ENCODE measurements at places on chromosomes 4 and X.
A peak's percentile ranks its signal among the peaks of the same experiment; 100 is the strongest.

DNA sequence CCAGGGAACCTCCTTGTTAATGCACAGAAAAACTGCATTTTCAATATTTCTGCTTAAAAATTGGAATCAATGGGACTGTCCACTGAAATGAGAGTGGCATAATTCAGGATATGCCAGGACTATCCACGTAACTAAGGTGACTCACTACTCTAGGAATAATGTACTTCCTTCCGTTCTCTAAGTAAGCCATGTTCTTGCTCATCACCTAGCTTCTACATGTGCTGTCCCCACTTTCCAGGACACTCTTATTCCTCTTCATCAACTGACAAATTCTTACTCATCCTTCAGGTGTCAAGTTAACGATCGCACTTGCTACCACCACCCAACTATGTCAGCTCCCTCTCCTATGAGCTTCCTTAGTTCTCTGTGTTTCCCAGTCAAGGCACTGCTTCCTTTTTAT is 342.8 kb upstream of the F9 start:
- DNase-seq, result no peak

DNA sequence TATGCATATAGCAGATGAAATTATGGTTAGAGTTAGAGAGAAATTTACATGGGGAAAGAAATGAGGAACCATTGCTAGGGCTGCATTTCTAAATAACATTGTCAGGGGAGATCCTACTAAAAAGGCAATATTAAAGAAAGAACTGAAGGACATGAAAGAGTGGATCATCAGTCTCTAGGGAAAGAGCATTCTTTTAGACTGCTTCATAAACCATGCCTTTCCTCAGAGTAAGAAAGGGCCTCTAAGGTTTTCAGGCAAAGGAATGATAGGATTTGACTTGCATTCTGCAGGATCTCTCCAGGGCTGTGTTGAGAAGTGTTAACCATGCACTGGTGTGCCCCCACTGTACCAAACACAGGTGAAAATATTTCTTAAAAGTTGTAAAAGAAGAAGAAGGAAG is 385.4 kb upstream of the MAD2L1 start:
- no peak for DNase-seq

GRCh38 chrX:152904151-152905080 is 6.5 kb downstream of the ZNF185 start:
- DNase-seq, result peak; percentile 5

GRCh38 chr4:7228734-7229133 is 36.4 kb downstream of the SORCS2 start:
- no peak for DNase-seq

DNA sequence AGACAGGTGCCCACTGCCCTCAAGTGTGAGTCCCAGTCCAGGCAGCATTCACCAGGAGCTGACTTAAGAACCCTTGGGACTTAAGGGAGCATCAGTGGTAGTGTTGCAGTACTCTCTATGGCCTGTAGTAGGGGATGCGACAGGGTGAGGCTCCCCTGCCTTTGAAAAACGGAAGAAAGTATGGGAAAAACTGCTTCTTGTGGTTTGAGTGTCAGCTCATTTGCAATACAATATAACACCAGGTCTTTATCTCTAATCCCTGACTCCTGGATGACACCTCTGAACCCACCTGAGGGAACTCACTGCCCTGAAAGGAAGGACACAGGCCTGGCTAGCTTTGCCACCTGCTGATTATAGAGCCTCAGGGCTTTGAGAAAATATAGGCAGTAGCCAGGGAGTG is 176.0 kb downstream of the SMARCA1 start:
- no peak for DNase-seq

- DNase-seq, result no peak
Measured at GRCh38 chrX:48493890-48494364, 14.9 kb upstream of the PORCN start.

GRCh38 chr4:156949373-156949814 is 22.2 kb downstream of the PDGFC start:
- DNase-seq, result no peak

DNA sequence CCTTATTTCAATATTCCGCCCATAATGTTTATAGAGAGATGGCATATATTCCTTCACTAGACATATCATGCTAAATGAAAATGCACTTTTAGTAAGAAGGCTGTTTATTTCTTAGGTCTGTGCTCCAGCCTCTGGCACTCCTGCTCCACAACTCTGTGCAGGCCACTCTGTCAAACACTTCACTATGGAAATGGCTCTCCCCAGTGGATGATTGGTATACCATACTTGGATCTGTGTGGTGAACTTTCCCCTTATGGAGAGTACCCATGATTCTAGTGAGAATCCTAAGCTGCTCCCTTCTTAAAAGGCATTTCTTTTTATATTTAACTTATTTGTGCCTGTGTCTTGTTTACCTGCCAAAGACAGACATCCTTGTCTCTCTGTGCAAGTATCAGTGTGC is 480.1 kb upstream of the GALNT7 start:
- no peak for DNase-seq

GRCh38 chrX:22056235-22056634 is 24.1 kb downstream of the PHEX start:
- no peak for DNase-seq

GRCh38 chr4:142881331-142881730 is 35.2 kb upstream of the INPP4B start:
- no peak for DNase-seq

- DNase-seq, result no peak
Measured at GRCh38 chr4:61473306-61473705, 273.2 kb downstream of the ADGRL3 start.

DNA sequence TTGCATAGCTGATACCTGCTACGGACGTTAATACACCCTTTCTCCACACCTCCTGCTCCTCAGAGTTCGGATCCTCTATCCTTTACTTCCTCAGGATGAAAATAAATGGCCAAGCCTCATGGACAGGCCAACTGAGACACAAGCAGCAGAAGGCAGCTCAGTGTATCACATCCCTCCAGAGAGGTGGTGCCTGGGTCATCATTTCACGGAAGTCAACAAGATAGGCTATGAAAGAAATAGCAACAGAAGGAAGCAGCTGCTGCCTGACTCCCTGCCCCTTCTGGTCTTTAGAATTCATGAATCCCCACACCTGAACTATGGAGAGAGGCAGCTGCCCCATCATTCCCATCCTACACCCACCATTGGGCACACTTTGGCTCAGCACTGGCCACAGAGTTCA is 267.1 kb upstream of the ETNPPL start:
- DNase-seq, result no peak

DNA sequence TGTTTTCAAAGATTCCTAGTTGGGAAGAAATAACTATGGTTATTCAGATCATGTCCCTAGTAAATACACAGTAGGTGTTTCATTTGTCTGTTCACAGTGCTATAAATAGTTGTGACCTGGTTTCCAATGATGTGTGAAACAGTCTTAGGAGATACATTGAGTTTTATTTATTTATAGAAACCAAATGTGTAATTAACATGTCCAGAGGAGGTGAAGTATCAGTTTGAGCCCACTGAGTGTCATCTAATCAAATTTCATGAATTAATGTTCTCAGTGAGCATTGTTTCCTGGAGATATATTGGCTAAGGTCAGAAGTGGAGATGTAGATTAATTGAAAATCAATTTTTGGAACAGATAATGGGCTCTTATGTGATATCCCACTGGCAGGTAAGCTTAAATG is 996.3 kb downstream of the FSTL5 start:
- no peak for DNase-seq

DNA sequence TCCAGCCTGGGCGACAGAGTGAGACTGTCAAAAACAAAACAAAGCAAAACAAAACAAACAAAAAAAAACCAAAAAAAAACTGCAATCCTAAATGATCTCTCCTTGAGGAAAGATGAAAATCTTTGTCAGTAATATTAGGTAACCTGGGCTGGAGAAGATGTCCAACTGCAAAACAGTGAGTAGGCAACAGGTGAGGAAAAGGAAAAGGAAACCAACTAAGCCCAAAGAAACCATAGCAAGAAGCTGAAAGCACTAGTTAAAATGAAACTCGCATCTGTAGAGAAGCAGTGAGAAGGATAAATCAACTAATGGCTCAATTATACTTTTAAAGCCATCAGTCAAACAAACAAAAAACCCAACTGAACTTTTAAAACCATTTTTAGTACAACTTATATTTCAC is 54.2 kb downstream of the ENOX2 start:
- no peak for DNase-seq

DNA sequence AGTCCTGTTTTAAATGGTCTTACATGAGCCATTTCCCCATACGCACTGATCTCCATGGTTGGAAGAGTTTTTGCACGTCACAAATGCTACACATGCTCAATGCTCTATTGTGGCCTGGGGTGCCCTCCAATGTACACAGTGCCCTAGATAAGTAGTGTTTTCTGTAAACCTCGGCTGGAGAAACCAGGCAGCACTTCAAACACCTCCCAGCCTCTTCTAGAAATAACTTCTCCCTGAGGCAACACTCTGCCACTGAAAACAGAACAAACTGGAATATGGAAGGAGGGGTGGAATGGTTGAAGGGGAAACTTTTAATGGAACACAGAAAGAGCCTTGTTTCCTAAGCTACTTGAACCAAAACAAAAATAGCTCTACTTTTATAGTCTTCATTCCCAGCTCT is 123.9 kb upstream of the CBR4 start:
- no peak for DNase-seq

DNA sequence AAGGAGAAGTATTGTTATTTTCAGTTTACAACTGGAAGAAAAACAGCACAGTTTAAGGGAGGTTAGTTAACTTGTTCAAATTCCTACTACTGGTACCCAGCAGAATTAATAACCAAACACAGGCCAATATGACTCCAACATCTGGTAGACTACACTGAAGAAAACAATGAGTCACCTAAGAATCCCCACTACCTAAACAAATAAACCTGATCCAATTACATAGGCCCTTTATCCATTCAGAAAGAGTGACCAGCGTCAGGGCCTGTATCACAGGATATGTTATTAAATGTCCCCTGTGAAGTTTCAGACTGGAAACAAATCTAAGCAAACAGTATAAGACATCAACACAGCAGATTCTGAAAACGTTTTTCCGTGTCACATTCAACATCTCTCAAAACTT is 492.5 kb upstream of the INTU start:
- no peak for DNase-seq

DNA sequence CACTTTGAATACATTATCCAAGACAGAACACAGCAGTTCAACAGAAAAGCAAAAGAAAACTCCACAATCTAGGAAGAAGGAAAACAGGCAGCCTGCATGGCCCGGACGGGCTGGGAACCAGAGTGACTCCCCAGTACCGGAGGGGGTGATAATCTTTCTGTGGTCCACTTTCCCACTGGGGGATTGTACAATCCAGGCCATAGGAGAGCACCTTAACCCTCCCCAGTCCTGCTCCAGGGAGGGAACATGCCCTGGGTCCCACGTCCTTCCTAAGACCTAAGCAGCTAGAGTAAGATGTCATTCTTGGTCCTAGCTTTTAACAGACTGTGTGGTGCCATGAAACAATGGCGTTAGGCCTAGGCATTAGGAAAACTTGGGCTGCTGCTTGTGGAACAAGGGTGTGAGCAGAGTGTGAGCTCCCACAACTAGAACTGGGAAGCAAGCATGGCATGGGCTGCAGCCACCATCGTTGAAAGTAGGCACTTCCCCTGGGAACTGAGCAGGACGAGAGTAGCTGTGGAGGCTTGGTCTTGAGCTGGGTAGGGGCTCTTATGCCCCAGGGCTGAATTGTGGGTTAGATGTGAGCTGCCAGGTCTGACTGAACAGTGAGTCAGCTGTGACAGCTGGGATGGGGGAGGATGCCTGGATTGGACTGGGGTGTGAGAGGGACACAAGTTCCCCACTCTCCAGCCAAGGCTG is 42.4 kb downstream of the NAT8L start:
- no peak for DNase-seq

DNA sequence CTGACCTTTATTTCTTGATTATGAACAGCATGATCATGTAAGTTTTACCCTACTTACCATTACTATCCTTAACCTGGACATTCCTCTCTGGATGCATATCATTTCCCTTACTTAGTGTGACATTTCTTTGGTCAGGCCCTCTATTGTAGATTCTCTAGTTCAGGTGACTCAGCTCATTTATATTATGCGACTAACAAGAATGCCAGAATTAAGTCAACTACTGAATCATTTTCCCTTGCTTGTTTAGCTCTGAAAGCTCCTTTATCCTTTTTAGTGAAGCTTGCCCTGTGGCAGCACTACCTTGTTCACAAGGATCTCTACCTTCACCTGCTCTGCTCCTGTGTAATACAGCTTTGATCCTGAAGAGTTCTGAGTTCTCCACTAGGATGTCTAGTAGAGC is 15.1 kb upstream of the UGT2B17 start:
- DNase-seq, result no peak

- no peak for DNase-seq
Measured at GRCh38 chr4:61556277-61556676, 356.2 kb downstream of the ADGRL3 start.

- no peak for DNase-seq
Measured at GRCh38 chr4:61094854-61095598, 105.1 kb upstream of the ADGRL3 start.

GRCh38 chr4:99610605-99611175 is 36.1 kb downstream of the MTTP start:
- no peak for DNase-seq

DNA sequence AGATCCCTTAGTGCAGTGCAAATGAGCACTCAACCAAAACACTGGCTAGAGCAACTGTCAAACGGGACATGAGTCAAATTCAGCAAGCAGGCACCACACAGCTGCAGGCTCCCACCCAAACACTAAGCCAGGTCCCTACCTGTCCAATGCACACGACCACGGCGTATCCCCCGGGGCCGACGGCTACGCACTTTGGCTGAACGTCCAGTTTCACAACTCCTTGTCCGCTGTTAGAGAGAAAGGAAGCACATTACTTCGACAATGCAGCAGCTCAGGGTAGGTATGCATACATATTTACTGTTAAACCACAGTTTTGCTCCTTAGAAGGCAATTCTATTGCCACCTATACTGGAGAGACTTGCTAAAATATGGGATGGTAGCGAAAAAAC is 35.4 kb downstream of the WDR1 start:
- no peak for DNase-seq

DNA sequence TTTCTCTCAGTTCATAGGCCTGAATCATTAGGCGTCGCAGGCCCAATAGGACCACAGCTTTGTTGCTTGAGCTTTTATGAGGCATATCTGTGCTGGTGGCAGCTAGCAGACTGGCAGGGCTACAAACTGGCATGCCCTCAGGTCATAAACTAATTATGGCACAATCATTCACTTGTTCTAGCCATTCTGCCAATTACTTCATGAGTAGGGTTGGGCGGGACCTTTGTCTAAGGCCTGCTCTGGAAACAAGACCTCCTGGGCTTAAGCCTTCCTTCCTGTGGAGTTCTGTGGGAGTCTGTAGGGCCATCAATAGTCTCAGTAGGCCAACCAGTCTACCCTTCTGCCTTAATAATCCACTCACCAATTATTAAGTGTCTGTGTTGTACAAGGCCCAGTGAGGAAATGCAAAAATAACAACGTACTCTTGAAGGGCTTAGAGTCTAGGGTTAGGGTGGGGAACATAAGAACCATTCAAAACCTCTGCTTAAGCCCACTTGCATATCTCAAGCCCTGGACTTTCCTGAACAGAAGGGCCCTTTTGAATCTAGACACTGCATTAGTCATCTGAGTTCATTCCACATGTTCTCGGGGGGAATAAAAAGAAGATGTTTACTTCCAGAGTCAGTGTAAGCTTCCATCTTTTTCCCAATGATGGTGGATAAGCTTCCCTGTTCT is 44.5 kb downstream of the SHROOM4 start:
- DNase-seq, result no peak

- no peak for DNase-seq
Measured at GRCh38 chr4:7260569-7260968, 68.2 kb downstream of the SORCS2 start.

GRCh38 chr4:159497936-159498335 is 395.1 kb downstream of the RAPGEF2 start:
- DNase-seq, result no peak
